ENCODE measurements at places on chromosomes 13 and 19.

DNA sequence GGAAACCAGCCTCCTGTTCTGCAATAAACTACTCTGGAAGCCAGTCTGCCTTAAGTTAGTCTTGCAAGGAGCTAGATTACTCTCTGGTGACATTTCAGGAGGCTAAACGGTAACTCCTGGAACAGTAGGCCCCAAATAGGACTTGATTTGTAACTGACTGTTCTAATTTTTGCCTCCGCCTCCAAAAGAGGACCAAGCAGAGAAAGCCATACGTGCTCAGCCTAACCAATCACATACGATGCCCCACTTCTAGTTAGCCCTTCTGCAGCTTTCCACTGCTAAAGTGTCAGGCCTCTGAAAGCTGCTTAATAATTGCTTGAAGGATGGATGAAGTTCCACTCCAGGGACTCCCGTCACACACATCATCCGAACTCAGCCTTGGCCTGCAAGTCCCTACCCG is 744 bp downstream of the ZNF805 start:
- DNase-seq, result no peak

- DNase-seq, result no peak
These were observed 553.7 kb upstream of the PRR20A start for GRCh38 chr13:56586976-56587375.

GRCh38 chr13:21771075-21771474 is 100.2 kb downstream of the FGF9 start:
- DNase-seq, result no peak

GRCh38 chr13:95573221-95573620 is 20.7 kb downstream of the CLDN10 start:
- DNase-seq, result no peak

GRCh38 chr19:49057636-49058234 is at the start of gene CGB7:
CGB7 (minus strand) TSS chr19:49057749; CDS start chr19:49055375, 2,374 bp downstream.
- DNase-seq, result no peak

DNA sequence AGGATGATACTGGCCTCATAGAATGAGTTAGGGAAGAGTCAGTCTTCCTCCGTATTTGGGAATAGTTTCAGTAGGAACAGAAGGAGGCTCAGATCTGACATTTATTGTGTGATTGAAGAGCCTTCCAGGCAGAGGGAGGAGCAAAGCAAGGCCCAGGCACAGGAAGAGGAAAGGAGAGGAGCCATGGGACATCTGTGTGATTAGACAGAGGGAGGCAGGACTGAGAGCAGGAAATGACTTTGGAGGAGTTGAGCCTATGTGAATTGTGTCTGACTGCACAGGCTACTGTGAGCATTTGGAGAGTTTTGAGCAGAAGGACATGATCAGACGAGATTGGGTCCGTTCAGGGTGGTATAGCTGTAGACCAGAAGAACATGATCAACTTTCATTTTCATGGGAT is 8.5 kb downstream of the SIGLEC7 start:
- no peak for DNase-seq

DNA sequence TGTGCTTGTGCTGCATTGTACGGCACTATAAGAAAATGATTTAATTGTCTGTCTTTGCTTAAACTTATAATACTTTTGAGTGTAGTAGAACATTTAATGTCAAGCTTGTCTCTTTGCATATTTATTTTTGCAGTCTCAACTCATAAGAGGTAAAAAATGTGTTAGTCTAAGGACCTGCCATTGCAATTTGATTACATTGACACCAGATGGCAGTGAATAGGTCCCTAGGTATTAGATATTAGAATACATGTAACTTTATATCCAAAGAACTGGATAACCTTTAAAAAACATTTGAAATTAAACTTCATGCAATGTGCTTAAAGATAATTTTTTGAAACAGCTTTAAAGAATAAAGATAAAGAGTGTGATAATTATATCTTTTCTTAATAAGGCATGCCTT is 1421.3 kb downstream of the OLFM4 start:
- no peak for DNase-seq

DNA sequence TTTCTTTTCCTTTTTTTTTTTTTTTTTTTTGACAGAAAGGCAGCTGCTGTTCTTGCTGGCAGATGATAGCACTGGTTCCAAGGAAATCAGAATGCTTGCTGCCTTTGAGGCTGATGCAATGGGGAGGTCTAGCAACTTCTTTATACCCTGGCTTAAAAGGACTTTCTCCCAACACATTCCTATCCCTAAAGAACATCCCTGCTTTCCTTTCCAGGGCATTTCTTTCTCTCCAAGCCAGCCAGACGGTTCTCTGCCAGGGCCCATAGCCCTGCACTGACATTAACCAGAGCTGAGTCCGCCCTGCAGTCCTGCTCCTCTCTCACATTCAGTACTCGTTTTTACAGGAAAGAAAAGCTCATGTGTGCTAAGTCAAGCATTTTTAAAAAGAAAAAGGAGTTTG is 133.9 kb upstream of the WASF3 start:
- DNase-seq, result no peak

GRCh38 chr19:13381827-13382632 is 124.2 kb downstream of the CACNA1A start:
- no peak for DNase-seq

- DNase-seq, result no peak
These were observed 14.0 kb downstream of the MOB3A start for GRCh38 chr19:2081873-2082810.

GRCh38 chr19:7901337-7901736 is 2.3 kb upstream of the MAP2K7 start:
- DNase-seq, result no peak

DNA sequence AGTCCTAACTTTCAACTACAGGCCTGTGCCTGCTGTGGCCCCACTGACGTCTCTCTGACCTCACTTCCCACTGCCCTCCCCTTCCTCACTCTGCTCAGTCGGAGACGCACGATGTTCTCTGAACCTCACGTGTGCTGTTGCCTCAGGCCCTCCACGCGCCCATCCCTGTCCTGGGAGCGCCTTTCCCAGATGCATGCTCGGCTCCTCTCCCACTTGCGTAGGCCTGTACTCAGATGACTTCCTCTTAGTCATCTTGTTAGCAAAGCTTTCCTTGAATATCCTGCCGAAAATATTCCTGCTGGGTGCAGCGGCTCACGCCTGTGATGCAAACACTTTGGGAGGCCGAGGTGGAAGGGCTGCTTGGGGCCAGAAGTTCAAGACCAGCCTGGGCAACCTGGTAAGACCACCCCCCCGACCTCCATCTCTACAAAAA is 9.3 kb upstream of the SYT5 start:
- no peak for DNase-seq

DNA sequence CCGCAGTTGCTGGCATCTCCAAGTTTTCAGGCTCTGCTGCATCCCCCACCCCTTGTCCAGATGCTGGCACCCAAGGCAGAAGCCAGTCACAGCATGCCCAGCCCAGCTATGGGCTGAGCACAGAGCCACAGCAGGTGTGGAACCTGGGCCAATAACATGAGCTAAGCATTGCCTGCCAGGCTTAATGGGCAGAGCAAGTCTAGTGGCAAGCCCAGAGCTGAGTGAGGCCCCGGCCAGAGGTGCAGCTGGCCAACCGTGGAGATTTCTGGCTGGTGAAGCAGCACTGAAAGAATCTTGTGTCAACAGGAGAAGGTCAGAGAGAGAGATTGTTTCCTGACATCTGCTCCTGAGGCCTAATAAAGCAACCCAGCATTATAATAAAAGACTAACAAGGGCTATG is 111.0 kb downstream of the B3GLCT start:
- no peak for DNase-seq

GRCh38 chr13:35470671-35471661 is 5.5 kb downstream of the MAB21L1 start:
- DNase-seq, result no peak

- DNase-seq, result no peak
These were observed 8.9 kb downstream of the HAS1 start for GRCh38 chr19:51714848-51715247.

GRCh38 chr19:45164577-45165335 is 4.0 kb upstream of the NKPD1 start:
- DNase-seq, result peak; percentile 46

GRCh38 chr13:90420683-90421082 is 926.8 kb upstream of the MIR17HG start:
- no peak for DNase-seq

GRCh38 chr19:11555246-11555645 is 3.8 kb downstream of the ELOF1 start:
- no peak for DNase-seq

Data from memory B cell (primary cell).